ENCODE measurements at places on chromosomes 5 and 9. TPM values are rescaled to one million over a fixed set of nuclear protein-coding genes. Genes with fewer than 3 reads are reported as not detected.

- DNase-seq: no peak
- no peak overlapping the region for H3K27ac ChIP-seq
- H3K27me3 ChIP-seq: no peaks in the 10 kb centered on the region
- no peaks in the 10 kb centered on the region for H3K36me3 ChIP-seq
- H3K4me1 ChIP-seq: no peaks in the 10 kb centered on the region
- no peak overlapping the region for H3K4me3 ChIP-seq
These were observed 1068.3 kb upstream of the EDIL3 start for GRCh38 chr5:85453026-85453349.

GRCh38 chr9:101977614-101978210 lies 239.3 kb upstream of the GRIN3A start:
- no peaks in the 10 kb centered on the region for H3K4me1 ChIP-seq
- H3K27me3 ChIP-seq: no peaks in the 10 kb centered on the region
- H3K27ac ChIP-seq: no peak overlapping the region

DNA sequence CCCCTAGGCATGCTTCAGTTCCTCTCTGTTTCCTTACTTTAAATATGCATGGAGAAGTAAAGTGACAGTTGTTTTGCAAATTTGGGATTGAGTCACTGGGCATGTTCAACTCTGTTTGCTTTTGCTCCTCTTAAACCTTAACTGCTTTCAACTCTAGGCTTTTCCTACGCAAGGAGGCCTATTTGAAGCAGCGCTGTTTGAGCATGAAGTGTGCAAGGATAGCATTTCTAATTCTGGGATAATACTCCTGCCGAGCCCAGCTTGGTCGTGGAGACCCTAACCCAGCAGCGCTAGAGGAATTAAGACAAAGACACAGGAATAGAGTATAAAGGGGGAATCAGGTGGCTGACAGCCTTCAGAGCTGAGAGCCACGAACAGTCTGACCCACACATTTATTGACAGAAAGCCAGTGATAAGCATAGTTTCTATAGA lies 803.4 kb upstream of the CDH10 start:
- no peak overlapping the region for H3K27ac ChIP-seq
- H3K27me3 ChIP-seq: no peaks in the 10 kb centered on the region
- no peak overlapping the region for H3K4me3 ChIP-seq
- H3K4me1 ChIP-seq: no peaks in the 10 kb centered on the region
- H3K36me3 ChIP-seq: no peaks in the 10 kb centered on the region
- DNase-seq: no peak

The SEC24A gene
- total RNA-seq: 22.2 TPM

DNA sequence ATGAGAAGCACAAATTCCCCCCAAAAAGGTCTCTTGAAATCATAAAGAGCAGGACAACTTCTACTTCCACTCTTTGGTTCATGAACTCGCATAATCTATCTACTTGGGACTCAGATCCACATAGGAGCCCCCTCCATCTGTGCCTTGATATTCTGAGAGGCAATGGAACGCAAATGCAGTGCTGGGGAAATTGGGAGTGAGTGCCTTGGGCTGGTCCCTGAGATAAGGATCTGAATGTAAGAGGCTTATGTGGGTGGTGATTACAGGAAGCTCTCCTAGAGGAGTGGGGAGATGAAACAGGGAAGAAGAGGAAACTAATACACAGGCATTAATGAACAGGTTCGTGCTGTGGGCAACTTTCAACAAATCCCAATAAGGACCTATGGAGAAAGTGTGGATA lies 285.6 kb downstream of the RASEF start:
- H3K4me3 ChIP-seq: no peak overlapping the region
- H3K36me3 ChIP-seq: no peaks in the 10 kb centered on the region
- no peaks in the 10 kb centered on the region for H3K27me3 ChIP-seq
- no peak overlapping the region for H3K27ac ChIP-seq
- H3K4me1 ChIP-seq: no peaks in the 10 kb centered on the region
- DNase-seq: no peak

The ITGA1 gene
- 2.6 TPM for total RNA-seq

- H3K27ac ChIP-seq: no peak overlapping the region
- no peaks in the 10 kb centered on the region for H3K27me3 ChIP-seq
- H3K4me3 ChIP-seq: no peak overlapping the region
- peaks cover 2% of the 10 kb centered on the region for H3K4me1 ChIP-seq
These were observed 148.7 kb upstream of the SLC12A2 start for GRCh38 chr5:127934791-127935256.

DNA sequence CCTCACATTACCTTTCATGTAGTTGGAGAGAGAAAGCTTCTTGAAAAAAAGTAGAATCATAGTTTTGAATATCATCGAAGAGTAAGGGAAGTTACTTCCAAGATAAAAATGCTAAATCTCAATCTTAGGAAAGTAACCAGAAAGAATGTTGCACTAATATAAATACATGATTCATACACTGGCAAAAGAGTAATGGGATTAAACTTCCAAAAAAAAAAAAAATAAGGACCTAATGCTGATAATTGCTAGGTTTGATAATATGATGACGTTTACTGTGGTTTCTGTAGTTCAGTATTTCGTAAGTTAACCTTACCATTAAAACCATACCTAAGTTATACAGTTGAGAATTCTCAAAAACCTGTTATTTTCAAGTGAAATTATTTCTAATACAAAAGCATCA lies 573.8 kb upstream of the CDH9 start:
- H3K4me1 ChIP-seq: no peaks in the 10 kb centered on the region
- no peak overlapping the region for H3K4me3 ChIP-seq
- H3K27ac ChIP-seq: no peak overlapping the region

The KIAA0825 gene
- total RNA-seq: 2.7 TPM

DNA sequence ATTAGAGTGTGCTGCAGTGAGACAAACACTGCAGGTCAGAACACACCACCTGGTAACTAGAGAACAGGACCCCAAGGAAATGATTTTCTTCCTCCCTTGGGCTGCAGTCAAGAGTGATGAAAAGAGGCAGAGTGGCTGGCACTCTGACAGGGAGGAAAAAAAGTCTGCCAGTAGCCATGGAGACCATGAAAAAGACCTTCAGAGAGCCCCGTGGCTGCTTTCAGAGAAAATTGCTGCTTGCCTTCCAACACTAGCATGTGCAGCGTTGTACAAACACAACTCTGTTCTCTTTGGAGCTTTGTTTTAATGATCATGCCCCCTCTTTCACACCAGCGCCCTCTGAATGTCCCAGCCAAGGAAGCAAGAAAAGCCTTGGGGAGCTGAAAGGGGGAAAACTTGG lies 68.8 kb downstream of the ANKRD55 start:
- H3K36me3 ChIP-seq: peaks cover 4% of the 10 kb centered on the region
- no peak overlapping the region for H3K4me3 ChIP-seq
- no peak for DNase-seq
- peaks cover 67% of the 10 kb centered on the region for H3K4me1 ChIP-seq
- H3K27ac ChIP-seq: no peak overlapping the region
- no peaks in the 10 kb centered on the region for H3K27me3 ChIP-seq

GRCh38 chr5:76737846-76738245 lies 21.9 kb downstream of the F2R start:
- no peaks in the 10 kb centered on the region for H3K27me3 ChIP-seq
- no peaks in the 10 kb centered on the region for H3K36me3 ChIP-seq
- peaks cover 47% of the 10 kb centered on the region for H3K4me1 ChIP-seq

- peaks cover 43% of the 10 kb centered on the region for H3K36me3 ChIP-seq
- H3K27me3 ChIP-seq: no peaks in the 10 kb centered on the region
- peak overlapping the region; percentile 91 for H3K4me3 ChIP-seq
- peak overlapping the region; percentile 95 for H3K27ac ChIP-seq
- H3K4me1 ChIP-seq: peaks cover 56% of the 10 kb centered on the region
- DNase-seq: peak; percentile 15
These were observed 1.3 kb downstream of the ZNF131 start for GRCh38 chr5:43121913-43122484.

- no peak overlapping the region for H3K27ac ChIP-seq
- peaks cover 3% of the 10 kb centered on the region for H3K4me1 ChIP-seq
- H3K27me3 ChIP-seq: no peaks in the 10 kb centered on the region
- no peak overlapping the region for H3K4me3 ChIP-seq
- peaks cover 19% of the 10 kb centered on the region for H3K36me3 ChIP-seq
- no peak for DNase-seq
These were observed 61.6 kb downstream of the IPPK start for GRCh38 chr9:92608241-92608908.
